8988T (cell line): ENCODE measurements at places on chromosomes 5 and 9.

DNA sequence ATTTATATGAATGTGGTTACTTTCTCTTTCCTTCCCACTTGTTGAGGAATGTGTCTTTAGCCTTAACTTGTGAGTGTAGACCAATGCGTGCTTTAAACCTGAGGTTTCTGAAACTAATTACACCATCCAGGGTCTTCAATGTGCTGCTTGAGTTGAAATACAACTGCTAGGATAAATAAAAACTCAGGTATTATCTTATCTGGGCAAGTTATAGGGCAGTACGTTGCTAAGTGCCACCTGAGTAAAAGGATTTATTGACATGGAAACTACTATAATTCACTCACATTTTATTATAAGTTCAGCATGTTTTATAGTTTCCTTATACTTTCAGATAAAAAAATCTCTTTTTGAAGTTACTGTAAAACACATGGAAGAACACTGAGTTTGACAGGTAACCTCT lies 1136.8 kb upstream of the NUDT12 start:
- DNase-seq, result no peak

DNA sequence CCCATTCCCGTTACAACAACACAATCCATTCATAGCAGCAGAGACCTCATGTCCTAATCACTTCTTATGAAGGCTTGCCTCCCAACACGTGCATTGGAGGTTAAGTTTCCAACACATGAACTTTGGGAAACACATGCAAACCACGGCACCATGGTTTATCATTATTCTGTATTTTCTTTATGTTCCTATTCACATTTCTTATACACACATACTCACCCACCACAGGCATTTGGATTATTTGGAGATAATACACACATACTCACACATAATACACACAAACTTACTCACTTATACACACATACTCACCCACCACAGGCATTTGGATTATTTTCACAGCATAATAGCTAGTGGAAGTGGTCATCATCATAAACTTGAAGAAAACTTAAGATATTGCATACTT lies 75.6 kb downstream of the C7 start:
- no peak for DNase-seq

DNA sequence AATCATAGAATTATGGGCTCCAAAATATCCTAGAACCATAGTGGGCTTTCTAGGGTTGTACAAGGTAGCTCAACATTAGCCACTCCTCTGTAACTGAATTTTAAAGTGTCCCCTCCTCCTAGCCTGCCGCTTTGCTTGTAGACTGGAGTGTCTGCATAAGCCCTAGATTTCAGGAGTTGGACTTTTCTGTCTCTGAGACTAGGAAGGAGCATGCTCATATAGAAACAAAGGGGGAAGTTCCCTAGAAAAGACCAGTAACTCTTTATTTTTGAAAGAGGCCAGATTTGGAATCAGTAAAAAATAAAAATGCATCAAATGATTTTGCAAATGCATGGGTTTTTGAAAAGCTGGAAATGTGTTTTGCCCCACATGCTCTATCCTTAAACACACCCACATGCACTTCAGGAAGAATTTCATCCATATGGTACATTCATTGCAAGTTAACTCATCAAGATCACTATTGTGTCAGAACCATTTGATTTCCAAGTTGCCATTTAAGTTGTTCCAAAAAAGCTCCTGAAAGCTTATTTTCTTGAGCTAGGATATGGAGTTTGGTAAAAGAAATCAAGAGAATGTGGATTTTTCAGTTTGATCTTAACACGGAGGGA lies 121.0 kb upstream of the NR3C1 start:
- DNase-seq, result no peak

DNA sequence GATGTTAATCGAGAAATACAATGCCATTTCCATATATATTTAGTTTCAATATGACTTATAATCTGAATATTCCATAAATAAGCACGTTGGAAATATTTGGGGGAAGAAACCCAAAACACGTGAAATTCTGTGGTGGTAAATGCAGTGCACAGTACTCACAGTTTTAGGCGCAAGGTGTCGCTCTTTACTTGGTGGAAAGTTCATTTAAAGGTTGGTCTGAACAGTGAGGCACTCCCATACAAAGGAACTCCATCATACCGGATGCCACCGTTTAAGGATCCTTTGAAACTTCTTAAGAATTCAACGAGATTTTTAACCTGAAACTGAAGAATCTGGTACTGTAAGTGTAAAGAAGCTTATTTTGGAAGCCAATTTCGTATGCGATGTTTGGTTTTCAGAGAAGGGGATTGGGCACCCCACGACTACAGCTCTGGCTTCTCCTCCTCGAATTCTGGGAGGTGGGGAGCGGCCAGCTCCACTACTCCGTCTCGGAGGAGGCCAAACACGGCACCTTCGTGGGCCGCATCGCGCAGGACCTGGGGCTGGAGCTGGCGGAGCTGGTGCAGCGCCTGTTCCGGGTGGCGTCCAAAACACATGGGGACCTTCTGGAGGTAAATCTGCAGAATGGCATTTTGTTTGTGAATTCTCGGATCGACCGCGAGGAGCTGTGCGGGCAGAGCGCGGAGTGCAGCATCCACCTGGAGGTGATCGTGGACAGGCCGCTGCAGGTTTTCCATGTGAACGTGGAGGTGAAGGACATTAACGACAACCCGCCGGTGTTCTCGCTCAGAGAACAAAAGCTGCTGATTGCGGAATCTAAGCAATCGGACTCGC lies at the start of gene PCDHA11:
Gene PCDHA11, plus strand, starts transcription at position 237 of the 834 bp plus-strand sequence. Its CDS starts 147 bp downstream, at position 384.
- no peak for DNase-seq

- DNase-seq, result no peak
These were observed 291.9 kb upstream of the PDE4D start for GRCh38 chr5:60185231-60186099.

DNA sequence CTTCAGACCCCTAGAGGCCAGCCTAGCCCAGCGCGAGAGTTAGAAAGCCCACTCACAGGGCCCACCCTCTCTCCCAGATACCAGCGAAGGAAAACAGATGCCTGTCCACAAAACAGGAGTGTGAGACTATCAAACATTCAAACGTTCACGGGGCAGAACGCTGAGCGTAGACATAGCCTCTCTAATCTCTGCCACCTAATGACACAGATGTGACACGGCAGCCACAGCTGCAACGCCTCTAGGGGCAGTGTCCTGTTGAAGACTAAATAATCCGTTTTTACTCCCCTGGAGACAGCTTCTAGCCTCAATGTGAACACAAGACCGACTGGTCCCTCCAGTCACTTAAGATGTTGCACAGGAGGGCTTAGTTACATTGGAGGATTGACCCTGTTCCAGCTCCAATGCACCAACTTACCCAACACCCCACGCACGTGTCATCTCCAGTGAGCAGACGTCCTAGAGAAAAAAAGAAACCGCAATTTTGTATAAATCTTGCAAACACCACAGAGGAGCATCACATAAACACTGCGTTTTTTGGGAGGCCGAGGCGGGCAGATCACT lies 14.3 kb downstream of the DIPK1B start:
- peak; percentile 62 for DNase-seq

DNA sequence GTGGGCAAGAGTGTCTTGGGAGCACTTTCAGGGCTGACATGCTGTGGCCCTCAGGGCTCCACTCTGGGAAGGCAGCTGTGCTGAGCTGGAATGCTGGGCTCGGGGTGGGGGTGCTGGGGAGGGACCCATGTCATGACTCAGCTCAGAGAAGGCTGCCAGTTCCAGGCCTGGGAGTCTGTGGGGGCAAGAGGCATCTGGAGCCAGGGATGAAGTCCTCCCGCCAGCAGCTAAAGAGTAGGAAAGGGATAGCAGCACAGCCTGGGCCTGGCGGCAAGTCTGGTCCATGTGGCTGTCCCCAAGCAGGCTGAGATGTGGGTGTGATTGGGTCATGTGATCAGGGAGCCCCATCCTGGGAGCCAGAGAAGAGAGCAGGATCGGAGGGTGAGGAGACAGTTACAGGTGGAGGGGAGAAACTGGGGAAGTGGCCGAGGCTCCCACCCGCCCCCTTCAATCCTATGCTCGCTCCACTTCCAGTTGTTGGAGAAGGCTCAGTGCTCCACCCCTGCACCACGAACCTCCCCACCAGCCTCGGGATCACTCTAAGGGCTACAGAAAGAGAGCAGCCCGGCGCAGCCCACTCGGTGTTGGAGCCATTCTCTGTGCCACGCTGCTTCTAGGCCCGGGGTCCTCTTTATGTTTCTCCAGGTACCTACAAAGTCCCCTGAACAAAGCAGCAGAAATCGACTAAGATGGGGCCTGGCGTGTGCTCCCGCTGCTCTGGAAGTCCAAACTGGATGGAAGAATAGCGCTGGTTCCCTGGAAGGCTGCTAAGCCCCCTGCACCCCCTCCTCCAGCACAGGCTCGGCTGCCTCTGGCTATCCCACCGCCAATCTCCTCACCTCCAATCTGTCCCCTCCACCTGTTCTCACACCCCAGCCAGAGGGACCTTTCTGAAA lies 12.0 kb downstream of the PDGFRB start:
- no peak for DNase-seq

- no peak for DNase-seq
These were observed 5.7 kb upstream of the SMU1 start for GRCh38 chr9:33082128-33082527.

GRCh38 chr5:6615034-6615815 lies 17.6 kb downstream of the NSUN2 start:
- DNase-seq, result no peak

- DNase-seq, result no peak
These were observed 10.4 kb downstream of the FCN2 start for GRCh38 chr9:134891053-134891452.

GRCh38 chr5:138972230-138972629 lies 97.1 kb upstream of the LRRTM2 start:
- no peak for DNase-seq

DNA sequence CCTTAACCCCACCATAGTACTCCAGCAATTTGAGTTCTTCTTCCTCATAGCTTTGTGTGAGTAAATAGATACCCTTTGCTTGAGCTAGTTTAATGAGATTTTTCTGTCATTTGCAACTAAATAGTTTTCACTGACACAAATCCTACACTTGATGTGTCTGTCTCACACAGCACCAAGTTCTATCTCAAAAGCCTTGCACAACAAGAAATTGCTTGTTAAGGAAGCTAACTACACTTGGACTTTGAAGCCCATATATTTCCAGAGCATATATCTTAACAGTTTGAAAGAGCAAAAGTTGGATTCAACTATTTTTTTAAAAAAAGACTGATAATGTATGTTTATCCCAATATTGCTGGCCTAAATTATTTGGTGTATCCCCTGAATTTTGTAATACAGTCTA lies 459.2 kb downstream of the ACTL7B start:
- DNase-seq, result no peak

- no peak for DNase-seq
These were observed 10.4 kb downstream of the SWI5 start for GRCh38 chr9:128286440-128286839.

- DNase-seq, result no peak
These were observed 65.4 kb downstream of the EGFLAM start for GRCh38 chr5:38323645-38324295.

DNA sequence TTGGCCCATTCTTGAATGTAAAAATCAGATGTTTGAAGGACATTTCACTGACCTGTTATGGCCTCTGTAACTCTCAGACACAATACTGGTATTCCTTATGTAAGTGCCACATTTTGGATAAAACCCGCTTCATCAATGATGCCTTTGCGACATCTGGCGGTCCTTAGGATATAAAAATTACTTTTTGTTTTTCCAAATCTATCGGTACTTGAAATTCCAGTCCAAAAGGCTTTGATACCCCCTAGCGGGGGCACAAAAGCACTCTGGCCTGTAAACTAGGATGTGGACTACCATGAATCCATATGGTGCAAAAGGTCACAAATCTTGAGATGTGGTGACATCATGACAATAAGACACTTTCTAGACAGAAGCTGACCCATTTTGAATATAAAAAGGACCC lies 291.8 kb downstream of the KIAA0825 start:
- no peak for DNase-seq

GRCh38 chr5:113897748-113898147 lies 384.3 kb downstream of the YTHDC2 start:
- no peak for DNase-seq

GRCh38 chr9:126935630-126936029 lies 21.0 kb downstream of the RALGPS1 start:
- no peak for DNase-seq

- DNase-seq, result no peak
These were observed 300.1 kb downstream of the NNT start for GRCh38 chr5:43903129-43903528.

DNA sequence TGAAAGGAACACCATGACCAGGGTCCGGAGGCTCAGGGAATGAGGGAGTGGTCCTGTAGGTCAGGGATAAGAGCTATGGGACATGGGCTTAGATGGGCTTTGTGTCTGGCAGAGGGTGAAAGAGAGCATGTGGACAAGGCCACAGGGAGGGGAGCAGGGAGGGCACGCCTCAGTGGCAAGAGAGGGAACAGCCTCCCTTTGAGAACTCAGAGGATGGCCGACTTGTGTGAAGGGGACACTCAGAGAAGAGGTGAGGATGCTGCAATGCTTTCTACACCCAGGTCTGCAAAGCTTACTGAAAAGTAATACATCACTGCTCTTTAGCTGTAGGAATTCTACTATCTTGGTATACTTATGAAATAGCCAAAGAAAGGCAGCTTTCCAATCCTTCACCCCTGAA lies 23.5 kb downstream of the MED10 start:
- no peak for DNase-seq

GRCh38 chr9:37897665-37898064 lies 6.3 kb downstream of the SLC25A51 start:
- no peak for DNase-seq

GRCh38 chr9:103474156-103474555 lies 479.0 kb downstream of the CYLC2 start:
- no peak for DNase-seq

GRCh38 chr5:52799358-52799982 lies 11.8 kb downstream of the ITGA1 start:
- no peak for DNase-seq

- DNase-seq, result no peak
These were observed 932.9 kb upstream of the DMAC1 start for GRCh38 chr9:8732367-8733075.

- no peak for DNase-seq
These were observed 89.1 kb downstream of the NRG2 start for GRCh38 chr5:139954022-139954421.

GRCh38 chr5:543755-544674 lies 19.8 kb upstream of the SLC9A3 start:
- DNase-seq, result no peak
